ENCODE measurements at places on chromosomes 11 and 22.

DNA sequence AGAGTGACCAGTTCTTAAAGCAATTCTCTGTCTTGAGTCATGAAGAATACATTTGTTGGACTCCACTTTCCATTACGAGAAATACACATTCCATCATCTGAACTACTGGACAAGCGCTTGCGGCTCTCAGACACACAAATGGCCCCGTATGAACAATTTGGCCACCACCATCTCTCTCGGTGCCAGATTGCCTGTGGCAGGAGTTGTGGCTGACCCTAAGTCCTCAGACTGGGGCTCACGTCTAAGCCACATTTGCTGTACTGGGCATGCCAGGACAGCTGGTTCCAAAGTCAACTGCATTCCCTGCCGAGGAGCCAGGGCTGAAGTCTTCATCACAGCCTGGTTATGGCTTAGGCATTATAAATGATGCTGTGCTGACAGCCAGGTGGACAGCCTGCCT lies 227.5 kb downstream of the MIAT start:
- no peak for DNase-seq

DNA sequence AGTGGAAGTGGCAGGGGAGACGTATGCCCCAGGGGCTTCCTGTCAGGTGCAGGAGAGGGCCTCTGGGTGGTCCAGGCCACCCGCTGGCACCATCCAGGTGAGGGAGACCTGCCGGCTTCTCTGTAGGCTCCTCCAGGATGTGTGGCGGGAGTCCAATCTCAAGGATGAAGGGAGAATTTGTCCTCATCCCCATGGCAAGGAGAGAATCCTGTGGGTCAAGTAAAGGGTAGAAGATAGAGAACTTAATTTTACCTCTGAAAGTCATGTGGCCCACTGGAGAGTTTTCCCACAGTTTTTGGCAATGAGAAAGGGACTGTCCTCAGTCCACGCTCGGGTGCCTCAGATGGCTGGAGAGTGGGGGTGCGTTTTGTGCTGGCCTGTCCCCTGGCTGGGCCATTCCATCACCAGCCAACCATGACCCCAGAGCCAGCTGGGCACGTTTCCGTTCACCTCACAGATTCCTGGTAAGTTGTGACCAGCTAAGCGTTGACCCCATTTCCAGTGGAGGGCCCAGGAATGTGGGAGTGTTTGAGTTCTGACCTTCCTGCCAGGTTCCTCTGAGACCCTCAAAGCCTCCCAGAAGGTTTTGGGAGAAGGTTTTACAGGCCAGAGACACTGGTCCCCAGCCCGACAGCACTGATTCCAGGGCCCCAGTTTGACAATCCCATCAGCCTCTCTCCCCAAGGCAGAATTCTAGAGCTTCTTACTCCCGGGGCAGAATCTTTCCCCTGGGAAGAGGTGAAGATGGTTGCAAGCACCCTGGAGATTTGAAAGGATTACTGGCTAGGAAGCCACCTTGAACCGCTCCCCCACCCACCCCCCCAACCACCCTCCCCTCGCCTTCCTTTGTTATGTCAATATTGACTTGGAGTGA lies 2.6 kb downstream of the OVOL1 start:
- no peak for DNase-seq

- DNase-seq = no peak
Measured at GRCh38 chr11:28289444-28289843, 181.3 kb downstream of the METTL15 start.

- no peak for DNase-seq
Measured at GRCh38 chr11:132332521-132332920, 962.1 kb downstream of the NTM start.

GRCh38 chr22:27911330-27911729 lies 7.7 kb downstream of the PITPNB start:
- DNase-seq = no peak

DNA sequence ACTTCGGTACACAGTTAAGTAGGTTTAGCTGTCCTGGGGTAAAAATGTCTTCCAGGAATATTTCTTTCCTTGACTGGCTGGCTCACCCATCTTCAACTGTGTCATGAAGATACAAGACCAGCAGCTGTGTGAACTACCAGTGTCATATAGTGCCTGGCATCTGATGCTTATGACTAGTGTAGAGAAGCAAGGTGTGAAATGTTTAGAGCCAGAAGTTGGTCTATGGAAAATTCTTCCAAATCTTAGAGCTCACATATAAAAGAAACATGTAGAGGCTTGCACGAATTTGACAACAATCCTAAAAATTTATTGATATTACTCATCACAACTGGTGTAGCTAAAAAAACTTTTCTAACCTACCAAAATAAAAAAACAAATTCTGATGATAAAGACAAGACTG lies 54.4 kb downstream of the ARL14EP start:
- no peak for DNase-seq

GRCh38 chr11:44628730-44629700 lies 63.6 kb downstream of the CD82 start:
- no peak for DNase-seq

DNA sequence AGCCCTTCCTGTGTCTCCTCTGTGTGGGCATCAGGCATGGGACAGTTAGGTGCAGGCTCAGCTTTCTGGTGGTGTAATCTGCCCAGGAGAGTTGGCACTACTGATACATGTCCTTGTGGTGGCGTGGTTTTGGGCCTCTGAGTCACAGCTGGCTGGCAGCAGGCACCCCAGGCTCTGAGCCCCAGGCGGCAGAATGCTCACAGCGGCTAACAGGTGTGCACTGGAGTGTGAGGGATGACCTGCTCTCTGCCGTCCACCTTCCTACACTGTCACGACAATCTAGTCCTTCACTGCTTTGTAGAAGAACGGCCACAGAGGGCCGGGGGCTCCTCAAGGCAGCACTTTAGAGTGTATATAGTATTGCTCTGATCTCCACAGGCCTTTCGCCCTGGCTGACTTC lies 100.3 kb upstream of the PITPNB start:
- no peak for DNase-seq

- no peak for DNase-seq
Measured at GRCh38 chr11:114326151-114326550, 30.0 kb downstream of the NNMT start.

DNA sequence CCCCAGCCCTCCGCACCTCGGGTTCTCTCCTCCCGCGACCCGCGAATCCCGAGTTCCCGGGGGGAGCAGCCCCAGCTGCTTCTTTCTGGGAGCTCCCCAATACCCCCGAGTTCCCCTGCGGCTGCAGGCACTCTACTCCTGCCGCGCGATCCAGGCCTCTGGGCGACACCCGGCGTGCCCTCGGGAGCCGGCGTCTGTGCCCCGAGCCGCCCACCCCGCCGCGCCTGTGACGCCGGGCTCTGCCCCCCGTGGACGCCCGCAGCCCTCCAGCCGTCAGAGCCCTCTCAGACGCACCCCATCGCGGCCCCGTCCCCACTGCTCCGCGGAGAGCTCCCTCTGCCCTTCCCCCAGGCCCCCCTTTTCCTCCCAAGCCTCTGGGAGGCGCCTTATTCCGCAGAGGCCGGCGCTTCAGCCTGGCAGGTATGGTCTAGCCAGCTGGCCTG lies 422 bp downstream of the GLB1L2 start:
- no peak for DNase-seq

DNA sequence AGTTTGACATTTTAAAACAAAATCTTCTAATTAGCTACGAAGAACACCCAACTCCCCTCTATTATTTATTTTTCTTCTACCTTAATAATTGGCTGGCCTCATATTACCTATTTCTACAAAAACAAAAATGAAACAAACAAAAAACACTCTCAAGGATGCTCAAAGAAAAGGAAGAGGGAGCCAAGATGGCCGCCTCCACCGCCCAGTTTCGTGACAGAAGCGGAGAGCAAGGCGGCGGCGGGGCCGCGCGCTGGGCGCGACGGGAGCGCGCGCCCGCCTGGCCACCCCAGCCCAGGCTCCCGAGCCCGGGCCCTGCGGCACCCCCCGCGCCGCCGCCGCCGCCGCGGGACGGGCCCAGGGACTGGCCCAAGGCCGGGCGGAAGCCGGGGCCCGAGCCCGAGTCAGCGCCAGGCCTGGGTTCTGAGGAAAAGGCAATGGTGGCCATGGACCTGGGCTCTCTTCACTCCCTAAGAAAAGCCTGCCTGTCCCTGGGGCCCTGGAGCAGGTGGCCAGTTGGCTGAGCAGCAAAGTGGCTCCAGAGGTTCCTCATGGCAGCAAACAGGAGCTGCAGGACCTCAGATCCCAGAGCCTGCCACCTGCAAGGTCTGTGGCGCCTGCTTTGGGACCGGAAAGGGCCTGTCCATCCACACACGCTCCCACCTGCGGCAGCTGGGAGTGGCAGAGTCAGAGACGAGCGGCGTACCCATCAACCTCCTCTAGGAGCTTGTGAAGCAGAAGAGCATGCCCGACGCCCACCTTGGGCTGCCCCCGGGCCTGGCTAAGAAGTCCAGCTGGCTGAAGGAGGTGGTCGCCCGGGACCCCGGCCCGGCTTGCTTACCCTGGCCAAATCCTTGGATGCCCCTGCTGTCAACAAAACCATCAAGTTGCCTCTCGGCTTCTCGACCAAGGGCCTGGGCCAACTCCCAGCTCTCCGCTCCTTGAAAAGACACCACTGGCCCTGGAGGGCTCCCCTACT lies 543.2 kb upstream of the CCDC179 start:
- no peak for DNase-seq

GRCh38 chr11:41254966-41255365 lies 204.5 kb downstream of the LRRC4C start:
- no peak for DNase-seq

GRCh38 chr22:30903876-30904460 lies 64.6 kb downstream of the MORC2 start:
- DNase-seq = no peak

- DNase-seq = no peak
Measured at GRCh38 chr11:101341578-101341977, 212.0 kb upstream of the PGR start.

DNA sequence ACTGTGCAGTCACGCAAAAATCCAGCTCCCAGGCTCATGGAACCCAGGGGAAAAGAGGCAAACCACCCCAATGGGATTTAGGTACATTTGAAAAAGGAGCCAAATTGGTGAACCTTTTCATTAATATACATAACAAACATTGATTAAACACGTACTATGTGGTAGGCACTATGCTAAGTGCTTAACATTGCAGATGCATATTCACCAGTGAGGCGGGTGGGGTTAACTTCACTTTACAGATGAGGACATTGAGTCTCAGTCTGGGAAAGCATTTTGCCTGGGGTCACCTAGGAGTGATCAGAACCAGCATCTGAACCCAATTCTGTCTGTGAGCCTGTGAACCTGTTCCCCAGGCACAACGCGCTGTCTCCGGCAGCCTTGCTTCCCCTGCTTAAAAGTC lies 146.3 kb downstream of the COMMD9 start:
- no peak for DNase-seq

DNA sequence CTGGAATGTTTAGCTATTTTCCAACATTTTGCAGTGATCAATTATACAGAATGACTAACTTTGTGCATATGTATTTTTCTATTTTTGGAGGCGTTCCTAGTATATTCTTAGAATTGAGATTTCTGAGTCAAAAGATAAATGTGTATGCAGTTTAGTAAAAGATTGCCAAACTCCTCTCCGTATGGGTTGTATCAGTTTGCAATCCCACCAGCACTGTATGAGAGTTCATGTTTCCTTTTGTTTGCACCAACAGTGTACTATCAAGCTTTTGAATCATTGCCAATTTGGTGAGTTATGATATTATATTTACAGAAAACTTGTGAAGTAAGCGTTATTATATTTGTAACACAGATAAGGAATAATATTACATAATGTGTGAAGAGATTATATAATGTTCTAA lies 658.7 kb downstream of the JRKL start:
- DNase-seq = no peak

GRCh38 chr22:37045958-37046357 lies 5.6 kb upstream of the KCTD17 start:
- DNase-seq = peak; percentile 46

DNA sequence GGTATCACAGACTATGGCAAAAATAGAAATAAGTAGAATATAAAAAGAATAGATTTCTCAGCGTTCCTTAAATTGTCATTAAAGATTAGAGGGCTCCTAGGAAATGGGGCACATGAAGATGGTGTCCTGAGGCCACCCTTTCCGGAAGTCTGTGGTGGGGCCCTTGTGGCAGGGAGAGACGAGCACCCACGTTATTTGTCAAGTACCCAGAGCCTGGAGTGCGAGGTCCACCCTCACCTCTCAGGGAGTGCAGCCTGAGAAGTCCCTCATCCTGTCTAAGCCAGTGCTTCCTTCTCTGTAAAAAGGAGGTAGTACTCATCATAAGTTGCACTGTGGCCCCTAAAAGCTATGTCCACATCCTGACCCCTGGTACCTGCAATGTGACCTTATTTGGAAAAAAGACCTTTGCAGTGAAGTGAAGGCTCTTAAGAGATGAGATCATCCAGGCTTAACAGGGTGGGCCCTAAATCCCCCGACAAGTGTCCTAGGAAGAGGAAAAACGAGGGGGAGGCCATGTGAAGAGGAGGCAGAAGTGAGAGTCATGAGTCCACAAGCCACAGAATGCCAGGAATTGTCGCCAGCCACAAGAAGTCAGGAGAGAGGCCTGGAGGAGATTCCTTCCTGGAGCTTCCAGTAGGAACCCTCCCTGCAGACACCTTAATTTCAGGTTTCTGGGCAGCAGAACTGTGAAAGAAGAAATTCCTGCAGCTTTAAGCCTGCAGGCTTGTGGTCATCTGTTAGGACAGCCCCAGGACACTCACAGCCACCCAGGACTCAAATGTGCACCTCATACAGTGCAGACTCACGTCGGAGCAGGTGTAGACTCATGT lies 76.8 kb upstream of the CCND1 start:
- no peak for DNase-seq

DNA sequence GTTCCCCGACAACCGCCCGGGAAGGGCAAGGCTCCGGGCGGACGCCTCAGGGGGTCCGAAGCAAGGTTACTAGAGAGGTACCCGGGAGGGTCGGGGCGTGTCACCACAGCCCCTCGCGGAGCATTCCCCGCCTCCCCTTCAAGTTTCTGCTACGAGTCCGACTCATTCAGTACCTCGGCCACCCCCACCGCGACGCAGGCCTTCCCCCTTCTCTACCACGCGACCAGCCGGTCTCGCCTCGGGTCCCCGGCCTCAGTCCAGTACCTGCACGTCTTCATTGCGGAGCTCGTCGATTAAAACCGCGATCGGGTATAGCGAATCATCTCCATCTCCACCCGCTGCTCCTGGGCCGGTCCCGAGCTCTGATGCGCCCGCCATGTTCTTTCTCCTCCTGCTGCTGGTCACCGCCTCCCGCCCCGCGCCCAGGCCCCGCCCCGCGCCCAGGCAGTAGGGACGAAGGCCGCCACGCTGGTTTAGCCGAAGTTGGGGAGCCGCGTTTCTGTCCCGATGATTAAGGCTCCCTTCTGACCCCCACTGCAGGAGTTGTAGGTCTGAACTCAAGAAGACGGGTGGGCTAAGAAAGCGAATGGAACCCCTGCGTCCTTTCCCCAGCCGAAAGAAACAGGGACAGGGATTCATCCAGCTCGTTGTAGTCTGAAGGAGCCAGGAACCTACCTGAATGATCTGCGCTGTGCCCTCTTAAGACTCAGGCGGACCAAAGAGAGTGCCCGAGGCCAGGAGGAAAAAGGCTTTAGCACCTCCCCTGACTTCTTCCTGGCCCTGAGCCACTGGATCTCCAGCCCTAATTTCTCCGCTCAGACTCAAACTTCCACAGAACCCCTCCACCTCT lies at the start of gene PPP2R1B:
Gene PPP2R1B (minus strand): TSS at position 406 of the 850 bp plus-strand sequence. CDS start 28 bp downstream, at position 378.
- peak; percentile 62 for DNase-seq

- DNase-seq = no peak
Measured at GRCh38 chr22:33688903-33689302, 231.4 kb downstream of the LARGE1 start.
